ENCODE measurements at places on chromosomes 16 and 17. TPM values are rescaled to one million over a fixed set of nuclear protein-coding genes. Genes with fewer than 3 reads are reported as not detected.

The KRTAP4-4 gene
- total RNA-seq, result not detected

The AOC2 gene
- total RNA-seq, result 3.0 TPM

The ZNF624 gene
- 7.2 TPM for total RNA-seq

The MEFV gene
- total RNA-seq, result 5.4 TPM

The HS3ST2 gene
- total RNA-seq, result not detected

The CD300E gene
- 10.0 TPM for total RNA-seq

The CACNG3 gene
- not detected for total RNA-seq

The MOSMO gene
- total RNA-seq, result 8.6 TPM

GRCh38 chr17:74148901-74149596, 54.4 kb upstream of the RPL38 start:
- no peak for DNase-seq

DNA sequence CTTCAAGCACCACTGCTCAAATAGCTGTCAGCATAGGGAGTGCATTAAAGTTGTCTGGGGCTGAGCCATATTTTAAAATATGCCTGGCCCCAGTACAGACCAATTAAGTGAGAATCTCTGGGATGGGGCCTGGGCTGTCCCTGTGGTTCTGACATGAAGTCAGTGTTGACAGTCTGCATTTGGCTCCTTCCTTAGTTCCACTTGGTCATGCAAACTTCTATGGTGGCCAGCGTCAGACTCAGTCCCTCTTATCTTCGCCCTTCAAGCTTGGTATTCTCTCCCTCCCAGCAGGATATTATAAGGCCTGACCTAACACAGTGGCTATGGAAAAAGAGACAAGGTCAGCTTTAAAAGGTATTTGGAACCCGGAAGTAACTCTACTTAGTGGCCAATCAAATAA, 177.2 kb downstream of the PMP22 start:
- no peak for DNase-seq

DNA sequence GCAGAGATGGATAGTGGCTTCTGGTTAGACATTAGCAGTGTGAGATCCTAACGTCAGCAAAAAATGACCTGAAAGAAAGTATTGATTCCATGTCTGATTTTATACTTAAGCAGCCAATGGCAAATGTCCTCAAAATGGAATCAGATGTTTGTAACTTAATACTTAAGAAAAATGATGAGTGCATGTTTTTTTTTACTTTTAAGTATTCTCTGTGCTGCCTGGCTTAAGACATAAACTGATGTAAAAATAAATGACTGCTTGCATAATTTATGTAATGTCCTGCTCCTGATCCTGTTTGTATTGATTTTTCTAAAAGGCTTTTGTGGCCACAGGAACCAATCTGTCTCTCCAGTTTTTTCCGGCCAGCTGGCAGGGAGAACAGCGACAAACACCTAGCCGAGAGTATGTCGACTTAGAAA, 7.4 kb downstream of the CBFB start:
- no peak for DNase-seq
